Activated CD8-positive, alpha-beta T cell treated with anti-CD3 and anti-CD28 coated beads, Interleukin-2, amount 10 ng/mL, durations not matched to agents 7 days and 5 days (primary cell): ENCODE measurements at places on chromosomes 7 and 10.

DNA sequence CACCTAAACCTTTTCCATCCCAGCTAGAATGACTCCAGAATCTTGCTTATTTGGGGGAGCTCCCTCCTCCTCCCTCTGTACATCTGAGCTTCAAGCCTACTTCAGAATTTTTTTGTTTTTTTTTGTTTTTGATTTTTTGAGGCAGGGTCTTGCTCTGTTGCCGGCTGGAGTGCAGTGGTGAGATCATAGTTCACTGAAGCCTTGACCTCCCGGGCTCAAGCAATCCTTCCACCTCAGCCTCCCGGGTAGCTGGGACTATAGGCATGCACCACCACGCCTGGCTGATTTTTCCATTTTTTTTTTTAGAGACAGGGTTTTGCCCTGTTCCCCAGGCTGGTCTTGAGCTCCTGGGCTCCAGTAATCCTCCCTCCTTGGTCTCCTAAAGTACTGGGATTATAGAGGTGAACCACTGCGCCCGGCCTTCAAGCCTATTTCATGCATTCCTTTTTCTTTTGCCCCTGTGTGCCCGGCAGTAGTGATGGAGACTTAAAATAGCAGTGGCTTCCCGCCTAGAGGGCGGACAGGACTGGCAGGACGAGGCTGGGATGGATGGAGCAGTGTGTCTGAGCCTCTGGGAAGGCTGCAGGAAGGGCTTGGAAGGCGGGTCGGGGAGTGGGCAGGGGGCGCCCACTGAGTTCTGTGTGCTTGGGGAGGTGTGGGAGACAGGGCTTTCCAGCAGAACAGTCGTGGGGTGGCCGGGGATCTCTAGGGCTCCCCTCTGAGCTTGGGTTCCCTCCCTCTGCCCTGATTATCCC, 8.8 kb downstream of the CUX1 start:
- DNase-seq, result no peak

- DNase-seq, result no peak
Observed at GRCh38 chr7:44161371-44161770, 20.2 kb upstream of the MYL7 start.

DNA sequence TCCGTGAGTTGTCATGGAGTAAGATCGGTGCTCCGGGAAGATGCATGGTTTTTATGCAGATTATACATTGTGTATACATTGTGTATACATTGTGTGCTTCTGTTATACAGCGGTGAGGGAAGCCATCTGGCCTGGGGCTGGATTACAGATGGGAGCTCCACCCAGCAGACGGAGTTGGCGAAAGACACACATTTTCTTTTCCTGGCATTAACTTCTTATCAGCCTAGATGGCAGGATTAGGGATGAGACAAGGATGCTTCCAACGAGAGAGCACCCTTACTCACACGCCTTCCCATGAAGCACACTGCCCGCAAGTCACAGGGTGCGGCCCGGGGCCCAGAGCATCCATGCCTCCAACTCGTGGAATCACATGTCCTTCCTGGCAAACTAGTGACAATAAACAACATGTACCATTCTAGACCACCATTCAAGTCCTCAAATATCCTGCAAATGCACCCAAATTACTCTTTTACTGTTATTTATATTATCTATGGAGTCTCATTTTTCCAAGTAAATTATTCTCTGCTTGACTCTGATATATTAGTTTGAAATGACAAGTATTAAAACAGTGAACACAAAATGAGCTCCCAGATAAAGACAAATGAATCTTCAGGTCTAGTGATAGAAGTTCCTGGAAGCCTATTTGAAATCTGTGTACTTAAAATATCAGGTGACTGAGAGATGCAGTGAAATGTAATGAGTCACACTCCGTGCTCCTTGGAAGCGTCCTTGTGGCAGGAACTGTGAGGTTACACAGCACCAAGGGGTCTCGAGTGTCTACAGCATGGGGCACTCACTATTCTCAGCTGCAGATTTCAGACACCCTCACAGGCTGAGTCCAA, 29.8 kb upstream of the PPP2R2D start:
- DNase-seq, result no peak

GRCh38 chr7:152615031-152615741, 60.8 kb downstream of the XRCC2 start:
- no peak for DNase-seq

DNA sequence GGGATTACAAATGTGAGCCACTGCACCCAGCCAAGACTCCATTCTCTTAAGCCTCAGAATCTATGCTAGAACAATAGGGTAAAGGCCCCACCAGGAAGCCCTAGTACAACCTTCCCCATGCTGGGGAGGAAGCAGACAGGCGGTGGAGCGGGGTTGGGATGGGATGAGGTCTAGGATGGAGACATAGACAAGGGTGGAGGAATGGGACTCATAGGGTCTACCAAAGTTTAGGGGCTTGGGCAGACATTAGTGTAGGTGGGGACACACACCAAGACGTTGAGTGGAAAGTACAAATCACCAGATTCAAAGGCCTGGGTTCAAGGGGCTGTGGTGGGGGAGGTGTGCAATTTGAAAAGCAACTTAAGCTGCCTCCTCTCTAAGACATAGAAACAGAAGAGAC, 19.3 kb downstream of the PRSS2 start:
- peak; percentile 42 for DNase-seq

DNA sequence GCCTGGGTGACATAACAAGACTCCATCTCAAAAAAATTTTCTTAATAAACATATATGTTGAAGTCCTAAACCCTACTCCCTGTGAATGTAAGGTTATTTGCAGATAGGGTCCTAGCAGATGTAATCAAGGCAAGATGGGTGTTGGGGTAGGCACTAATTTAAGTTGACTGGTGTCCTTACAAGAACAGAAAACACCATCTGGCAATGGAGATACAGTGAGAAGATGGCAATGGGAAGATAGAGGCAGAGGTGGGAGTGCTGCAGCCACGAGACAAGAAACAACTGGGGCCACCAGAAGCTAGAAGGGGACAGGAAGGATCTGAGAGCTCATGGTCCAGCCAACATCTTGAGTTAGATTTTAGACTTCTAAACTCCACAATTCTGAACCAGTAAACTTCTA, 606.4 kb downstream of the CNTNAP2 start:
- DNase-seq, result no peak

- DNase-seq, result peak; percentile 35
Observed at GRCh38 chr10:114024876-114025610, 18.6 kb upstream of the ADRB1 start.

DNA sequence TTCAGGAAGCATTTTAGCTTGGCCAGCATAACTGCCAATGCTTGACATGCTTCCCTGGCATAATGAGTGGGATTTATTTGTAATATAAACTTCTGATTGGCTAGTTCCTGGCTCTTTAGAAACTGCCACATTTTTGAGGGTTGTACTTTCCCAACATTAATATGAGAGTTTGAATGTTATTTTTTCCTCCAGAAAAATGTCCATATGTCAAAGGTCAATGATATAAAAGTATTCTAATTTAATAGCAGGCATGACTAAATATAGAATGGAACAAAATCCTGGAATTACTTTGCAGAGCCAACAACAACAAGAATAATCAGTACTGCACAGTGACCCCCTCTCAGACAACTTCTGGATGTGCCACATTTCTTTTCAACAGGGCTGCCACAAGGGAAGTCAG, 352.6 kb downstream of the PRPF18 start:
- DNase-seq, result no peak

DNA sequence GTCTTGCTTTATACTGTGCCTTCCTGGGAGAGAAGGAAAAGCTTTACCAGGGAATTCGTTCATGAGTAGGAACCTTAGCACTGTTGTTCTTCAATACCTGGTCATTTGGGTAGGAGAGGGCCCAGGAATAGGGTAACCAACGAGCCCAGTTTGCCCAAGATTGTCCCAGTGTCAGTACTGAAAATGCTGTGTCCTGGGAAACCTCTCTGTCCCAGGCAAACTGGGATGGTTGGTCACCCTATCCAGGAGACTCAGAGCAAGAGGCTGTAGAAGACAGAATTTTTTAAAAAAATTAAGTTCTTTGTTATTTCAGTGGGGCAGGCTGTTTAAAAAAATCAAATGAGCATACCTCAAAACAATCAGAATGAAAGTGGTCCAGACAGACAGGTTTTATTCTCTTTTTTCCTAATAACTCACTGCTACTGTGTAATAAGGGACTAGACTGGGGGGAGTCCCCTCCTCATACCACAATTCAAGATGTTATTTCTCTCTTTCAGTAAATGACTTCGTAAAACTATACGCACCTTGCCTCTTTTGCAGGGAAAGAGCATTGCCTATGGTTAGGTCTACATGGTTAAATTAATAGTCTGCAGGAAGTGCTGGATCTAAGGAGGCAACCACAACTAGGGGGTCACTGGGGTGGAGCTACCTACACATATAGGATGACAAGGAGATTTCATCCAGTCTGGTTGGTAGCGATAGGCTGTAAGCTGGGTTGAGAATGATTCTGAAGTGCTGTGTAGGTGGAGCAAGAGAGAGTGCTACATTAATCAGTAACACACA, 41.1 kb upstream of the FAM133B start:
- DNase-seq, result peak; percentile 47

- no peak for DNase-seq
Observed at GRCh38 chr10:122102869-122103525, 114.0 kb downstream of the TACC2 start.

GRCh38 chr10:17644485-17644943, 563 bp downstream of the STAM start:
- DNase-seq, result peak; percentile 36

GRCh38 chr7:148020679-148021078, 569.9 kb upstream of the C7orf33 start:
- DNase-seq, result no peak

GRCh38 chr10:113960617-113961181, 83.0 kb upstream of the ADRB1 start:
- DNase-seq, result peak; percentile 59

DNA sequence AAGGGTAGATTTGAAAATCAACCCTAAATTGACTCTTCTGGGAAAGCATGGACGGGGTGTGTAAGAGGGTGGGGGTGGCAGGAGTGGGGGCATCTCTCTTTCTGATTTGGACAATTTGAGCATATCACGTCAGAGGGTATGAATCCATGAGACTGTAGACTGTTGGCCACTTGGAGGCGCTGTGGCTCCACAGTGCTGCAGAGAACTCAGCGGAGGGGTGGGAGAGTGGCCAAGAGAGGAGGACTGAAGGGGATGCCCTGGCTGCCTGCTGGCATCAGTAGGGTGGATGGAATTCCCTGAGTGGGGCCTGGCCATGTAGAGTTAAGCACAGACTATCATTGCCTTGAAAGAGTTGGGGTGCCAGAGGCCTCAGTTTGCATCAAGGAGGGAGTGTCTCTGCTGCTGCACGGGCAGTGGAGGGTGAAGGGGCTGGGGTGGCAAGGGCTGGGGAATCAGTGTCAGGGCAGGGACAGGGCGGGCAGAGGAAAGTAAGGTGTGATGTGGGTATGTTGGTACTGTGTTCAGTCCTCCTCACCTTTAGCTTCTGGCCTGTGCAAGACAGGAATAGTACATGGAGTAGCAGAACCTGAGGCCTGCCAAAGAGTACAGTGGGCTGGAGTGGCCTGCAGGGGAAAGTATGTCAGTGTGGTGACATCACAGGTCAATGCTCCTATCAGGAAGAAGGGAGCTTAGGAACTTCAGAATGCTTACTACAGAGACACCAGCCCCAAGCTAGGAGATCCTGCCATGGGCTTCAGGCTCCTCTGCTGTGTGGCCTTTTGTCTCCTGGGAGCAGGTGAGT, 133.5 kb upstream of the PRSS58 start:
- peak; percentile 57 for DNase-seq

DNA sequence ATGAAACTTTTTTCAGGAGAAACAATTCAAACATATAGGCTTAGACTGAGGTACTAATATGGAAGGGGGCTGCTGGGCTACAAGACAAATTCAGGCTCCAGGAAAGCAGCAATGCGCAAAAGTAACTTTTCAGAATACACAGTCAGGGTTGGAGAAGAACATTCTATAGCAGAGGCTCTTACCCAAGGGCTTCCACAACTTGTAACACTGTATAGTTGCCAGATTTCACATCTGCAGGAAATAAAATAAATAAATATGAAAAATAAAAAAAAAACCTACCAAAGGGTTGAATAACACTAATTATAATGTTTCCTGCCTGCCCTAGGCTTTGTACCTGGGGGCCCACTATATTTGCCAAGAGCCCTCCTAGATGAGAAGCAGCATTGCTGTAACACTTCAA, 14.3 kb downstream of the MMS19 start:
- DNase-seq, result no peak
